ENCODE measurements at places on chromosomes 12 and 14.

- no peak for DNase-seq
These were observed 60.0 kb upstream of the PARP11 start for GRCh38 chr12:3933074-3933818.

- DNase-seq = no peak
These were observed 24.7 kb upstream of the RAP1B start for GRCh38 chr12:68585966-68586365.

DNA sequence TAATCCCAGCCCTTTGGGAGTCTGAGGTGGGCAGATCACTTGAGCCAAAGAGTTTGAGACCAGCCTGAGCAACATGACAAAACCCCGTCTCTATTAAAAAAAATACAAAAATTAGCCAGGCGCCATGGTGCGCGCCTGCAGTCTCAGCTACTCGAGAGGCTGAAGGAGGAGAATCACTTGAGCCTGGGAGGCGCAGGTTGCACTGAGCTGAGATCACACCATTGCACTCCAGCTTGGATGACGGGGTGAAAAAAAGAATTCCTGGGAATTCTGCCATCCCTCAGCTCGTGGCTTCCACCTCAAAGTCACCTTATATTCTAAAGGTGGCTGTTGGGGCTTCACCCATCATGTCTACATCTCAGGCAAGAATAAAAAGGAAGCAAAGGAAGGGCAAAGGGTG is 12.9 kb downstream of the BCL2L14 start:
- no peak for DNase-seq

DNA sequence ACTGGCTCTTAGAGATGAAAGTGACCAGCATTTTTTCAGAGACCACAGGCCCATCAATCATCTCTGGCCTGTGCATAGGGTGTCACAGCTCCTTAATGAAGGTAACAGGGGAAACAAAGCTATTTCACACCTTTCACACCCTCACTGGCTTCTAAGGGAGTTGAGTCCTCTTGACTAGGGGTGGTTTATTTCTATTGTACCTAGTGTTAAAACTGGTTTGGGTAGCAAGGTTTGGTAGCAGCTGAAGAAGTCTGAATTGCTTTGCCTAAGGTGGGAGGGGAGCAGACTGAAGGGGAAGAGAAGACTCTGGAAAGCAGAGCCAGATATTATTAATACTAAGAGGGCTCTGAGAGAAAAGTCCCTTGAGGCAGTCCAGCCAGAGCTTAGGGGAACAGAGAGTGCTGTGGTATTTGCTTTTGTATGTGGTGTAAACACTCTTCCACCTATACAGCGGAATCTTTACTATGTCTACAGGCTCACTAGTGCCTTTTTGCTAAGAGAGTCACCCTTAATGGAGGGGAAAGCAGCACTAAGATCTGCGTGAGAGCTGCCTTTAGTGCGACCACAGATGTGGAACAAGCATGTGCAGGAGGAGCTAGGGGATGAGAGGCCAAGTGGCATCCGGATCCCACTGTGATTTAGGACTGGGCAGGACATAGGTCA is 95.8 kb downstream of the STXBP6 start:
- DNase-seq = no peak

GRCh38 chr12:118827606-118828005 is 153.7 kb upstream of the SRRM4 start:
- no peak for DNase-seq

DNA sequence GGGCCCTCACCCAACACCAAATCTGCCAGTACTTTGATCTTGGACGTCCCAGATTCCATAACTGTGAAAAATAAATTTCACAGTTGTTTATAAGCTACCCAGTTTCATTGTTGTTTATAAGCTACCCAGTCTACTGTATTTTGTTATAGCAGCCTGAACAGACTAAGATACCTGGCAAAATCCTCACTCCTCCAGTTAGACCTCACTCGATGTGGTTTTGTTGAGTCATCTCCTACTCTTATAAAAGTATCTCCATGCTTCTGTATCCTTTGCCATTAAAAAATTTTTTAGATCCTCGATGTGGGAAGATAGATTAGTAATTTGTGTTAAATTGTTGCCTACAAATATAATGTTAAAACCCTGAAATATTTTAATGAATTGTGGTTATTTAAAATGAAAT is 16.0 kb downstream of the TXNDC16 start:
- DNase-seq = no peak
